Retinal pigment epithelial cell (primary cell): ENCODE measurements at places on chromosomes 1 and 21.
A peak's percentile ranks its signal among the peaks of the same experiment; 100 is the strongest.

DNA sequence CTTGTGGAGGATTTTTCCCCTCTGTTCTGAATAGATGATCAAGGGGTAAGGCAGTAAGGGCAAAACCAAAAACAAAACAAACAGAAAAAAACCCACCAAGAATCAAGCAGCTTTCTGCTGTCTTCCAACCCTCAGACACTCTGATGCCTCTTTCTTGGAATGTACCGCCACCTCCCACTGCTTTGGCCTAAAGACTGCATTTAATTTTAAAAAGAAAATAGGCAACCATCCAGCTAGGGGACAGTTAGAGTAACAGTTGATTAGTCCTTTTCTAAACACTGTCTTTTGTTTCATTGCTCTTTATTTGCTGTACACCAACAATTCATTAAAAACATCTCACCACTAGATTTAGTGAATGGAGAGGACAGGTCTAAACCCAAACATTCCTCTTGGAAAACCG is 21.5 kb downstream of the WLS start:
- no peak for DNase-seq

- DNase-seq: peak; percentile 84
These were observed 15.1 kb upstream of the PADI3 start for GRCh38 chr1:17233675-17234320.

GRCh38 chr1:226688808-226689207 is 50.3 kb downstream of the ITPKB start:
- no peak for DNase-seq

- DNase-seq: no peak
These were observed 11.6 kb downstream of the RNF223 start for GRCh38 chr1:1062348-1063163.

- DNase-seq: no peak
These were observed 14.7 kb downstream of the PDXK start for GRCh38 chr21:43733529-43734071.

DNA sequence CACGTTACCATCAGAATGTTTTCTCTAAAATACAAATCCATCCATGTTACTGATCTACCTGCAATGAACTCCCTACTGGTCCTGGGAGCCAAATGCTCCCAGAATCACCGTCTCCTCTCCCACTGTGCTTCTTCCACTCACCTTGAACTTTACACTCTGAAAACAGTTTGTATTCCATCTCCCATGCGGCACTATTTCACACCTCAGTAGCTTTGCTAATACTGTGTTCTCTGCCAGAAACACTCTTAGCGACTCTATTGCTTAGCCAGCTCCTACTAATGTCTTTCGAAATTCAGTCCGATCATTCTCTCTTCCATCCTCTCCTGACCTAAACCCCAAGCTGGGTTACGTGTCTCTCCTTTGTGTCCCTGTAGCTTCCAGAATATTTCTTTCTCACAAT is 284.4 kb upstream of the DUSP10 start:
- DNase-seq: no peak

DNA sequence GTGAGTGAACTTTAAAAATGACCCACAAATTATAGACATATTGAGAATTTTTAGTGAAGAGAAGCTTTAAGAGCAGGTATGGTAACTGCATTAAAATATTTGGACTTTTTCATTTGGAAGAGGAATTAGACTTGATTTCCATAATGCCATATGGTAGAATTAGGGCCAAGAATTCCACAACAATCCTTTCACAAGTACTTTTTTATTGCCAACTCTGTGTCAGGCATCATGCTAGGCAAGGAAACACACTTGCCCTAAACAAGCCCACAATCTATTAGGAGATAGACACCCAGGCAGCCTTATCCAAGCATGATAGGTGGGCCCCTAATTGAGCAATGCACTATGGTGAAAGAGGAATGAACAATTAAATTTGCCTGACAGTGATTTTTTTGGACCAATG is 353.0 kb downstream of the TGFB2 start:
- DNase-seq: no peak

DNA sequence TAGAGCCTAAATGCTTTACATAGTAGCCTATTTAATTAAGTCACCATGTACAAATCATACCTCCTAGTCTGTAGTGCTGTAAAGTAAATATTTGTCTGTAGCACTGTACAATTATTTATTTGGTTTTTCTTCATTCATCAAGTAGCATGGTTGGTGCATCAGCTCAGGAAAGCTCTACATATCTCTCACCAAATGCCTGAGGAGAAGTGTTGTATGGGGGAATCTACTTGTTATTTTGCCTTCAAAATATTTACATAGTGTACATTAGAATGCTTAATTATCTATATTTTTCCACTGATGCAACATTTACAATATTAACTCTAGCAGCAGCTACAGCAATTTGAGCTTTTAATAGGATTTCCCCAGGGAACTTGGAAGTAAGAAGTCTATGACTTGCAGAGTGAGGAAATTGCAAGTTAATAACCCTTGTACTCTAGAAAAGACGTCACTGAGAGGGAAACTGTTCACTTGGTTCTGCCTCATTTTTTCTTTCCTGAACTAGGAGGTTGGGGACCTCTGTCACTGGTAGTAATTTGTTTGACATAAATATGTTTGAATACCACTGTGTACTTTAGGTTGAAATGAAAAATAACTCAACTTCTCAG is 207.4 kb downstream of the PDE4B start:
- DNase-seq: no peak

GRCh38 chr1:236058141-236058934 is 6.6 kb downstream of the NID1 start:
- no peak for DNase-seq

DNA sequence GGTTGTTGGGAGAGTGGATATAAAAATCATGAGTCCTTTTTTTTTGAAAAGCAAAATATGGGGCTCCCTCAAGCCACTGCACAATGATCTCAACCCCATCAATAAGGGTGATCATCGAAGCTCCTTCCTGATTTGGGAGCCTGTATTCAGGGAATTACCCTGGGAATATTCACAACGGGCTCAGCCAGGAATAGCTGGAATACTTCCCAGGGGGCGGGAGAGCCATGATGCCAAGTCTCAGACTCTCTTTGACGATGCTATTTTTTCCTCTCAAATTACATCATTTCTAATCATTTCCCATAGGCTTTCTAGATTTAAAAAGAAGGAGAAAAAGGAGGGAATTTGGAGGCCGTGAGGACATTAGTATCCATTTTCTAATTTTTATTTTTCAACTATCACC is 18.4 kb downstream of the OLIG1 start:
- no peak for DNase-seq

DNA sequence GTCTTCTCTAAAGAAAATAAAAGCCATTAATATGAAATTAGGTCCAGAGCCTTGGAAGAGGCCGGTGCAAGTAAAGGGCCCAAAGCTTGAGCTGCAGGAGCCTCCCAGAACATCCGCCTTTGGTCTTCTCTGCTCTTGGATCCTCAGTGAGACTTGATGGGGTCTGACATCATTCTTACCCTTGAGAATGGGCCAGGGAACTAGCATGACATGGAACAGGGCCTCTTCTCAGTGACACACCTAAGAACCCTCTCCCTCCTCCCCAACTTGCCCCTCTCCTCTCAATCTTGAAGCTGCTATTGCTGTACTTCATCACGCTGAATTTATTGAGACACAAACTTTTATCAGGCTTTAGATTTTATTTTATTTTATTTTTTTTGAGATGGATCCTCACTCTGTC is 40.3 kb upstream of the SRSF10 start:
- DNase-seq: no peak

GRCh38 chr21:45297329-45297728 is 9.6 kb upstream of the POFUT2 start:
- DNase-seq: no peak

DNA sequence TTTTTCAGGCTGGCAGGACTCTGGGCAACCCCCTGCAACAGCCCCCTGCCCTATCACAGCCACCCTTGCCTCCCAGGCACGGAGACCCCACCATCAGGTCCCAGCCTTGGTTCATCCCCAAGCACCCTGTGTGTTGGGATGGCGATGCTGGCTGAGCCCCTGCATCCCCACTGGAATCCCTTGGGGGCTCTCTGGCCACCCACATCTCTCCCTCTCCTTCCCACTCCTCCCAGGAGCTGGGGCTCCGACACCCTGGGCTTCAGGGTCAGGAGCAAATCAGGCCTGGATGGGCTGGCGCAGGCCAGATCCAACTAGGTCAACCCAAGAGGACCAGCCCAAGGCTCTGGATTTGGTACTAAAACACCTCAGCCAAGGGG is 25.9 kb downstream of the COL6A1 start:
- DNase-seq: no peak

DNA sequence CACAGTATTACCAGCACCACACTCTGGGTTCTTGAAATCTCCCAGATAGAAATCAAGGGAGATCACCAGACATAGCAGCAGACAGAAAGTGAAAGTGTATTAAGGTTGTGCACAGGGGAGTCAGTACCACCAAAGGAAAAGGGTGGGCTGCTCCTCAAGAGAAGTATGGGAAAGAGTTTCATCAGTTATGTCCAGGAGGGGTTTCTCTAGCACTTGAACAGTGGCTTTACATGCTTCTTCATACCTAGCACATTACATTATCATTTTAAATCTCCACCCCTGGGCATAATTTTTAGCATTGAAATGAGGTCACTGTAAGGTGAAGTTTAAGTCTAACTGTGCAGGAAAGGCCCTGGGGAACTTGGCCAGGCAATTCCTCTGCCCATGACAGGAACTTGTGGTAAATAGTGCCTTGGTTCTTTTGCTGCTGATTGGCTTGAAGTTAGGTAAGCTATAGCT is 601.0 kb downstream of the NUF2 start:
- DNase-seq: no peak

DNA sequence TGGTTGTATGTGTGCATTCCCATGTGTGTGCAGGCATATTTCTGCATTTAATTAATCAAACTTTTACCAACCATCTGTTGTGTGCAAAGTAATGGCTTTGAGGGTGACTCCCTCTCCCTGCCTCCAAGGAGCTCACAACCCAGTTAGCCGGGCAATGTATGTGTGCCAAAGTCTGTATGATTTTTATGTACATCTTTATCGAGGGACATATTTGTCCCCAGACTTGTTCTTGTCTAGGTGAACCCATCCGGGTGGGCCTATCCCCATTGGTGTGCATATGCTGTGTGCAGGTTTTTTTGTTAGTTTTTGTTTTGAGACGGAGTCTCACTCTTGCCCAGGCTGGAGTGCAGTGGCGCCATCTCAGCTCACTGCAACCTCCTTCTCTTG is 1.8 kb downstream of the SYTL1 start:
- no peak for DNase-seq

DNA sequence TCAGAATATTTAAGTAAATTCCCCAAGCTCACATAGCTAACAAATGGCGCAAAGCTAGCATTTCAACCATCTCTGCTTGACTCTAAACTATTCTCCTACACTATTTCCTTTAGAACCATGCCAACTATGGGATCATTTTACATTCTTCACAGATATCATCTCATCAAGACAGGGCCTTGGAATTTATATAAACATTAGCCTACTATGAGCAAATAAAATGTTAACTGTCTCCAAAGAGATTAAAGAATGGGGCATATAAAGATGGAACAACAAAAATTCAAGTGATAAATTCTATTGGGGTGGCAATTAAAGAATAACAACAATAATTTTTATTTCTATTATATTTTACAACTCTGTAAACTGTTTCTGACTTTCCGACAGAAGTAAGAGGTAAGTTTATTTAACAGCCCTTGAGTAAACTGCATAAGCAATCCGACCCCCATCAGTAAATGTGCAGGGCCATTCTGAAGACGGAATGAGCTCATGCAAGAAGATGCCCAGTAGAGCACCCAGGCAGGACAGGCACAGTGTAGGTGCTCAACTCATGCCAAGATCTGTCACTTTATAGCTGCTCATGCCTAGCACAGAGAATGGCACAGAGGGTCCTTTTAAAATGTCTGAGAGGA is 261.9 kb downstream of the VAV3 start:
- DNase-seq: no peak

GRCh38 chr1:43936431-43937151 is 3.0 kb downstream of the ARTN start:
- DNase-seq: no peak

- no peak for DNase-seq
These were observed 31.1 kb downstream of the LHX8 start for GRCh38 chr1:75165264-75165663.

DNA sequence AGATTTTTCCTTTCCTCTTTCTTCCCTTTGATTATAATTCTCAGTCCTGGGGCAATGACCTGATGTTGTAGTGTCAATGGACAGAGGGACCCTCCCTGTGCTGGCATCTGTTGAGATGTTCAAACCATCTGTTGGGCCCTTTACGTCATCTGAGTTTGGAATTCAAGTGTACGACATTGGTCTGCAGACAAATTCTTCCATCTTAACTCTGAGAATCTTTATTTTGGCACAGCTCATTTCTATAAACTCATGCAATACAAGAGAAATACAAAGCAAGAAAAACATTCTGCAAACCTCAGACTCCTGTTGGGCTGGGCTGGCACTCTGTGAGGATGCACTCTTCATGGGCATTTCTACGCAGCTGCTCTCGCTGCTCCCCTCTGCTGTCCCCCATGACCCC is 54.2 kb downstream of the IFI44 start:
- DNase-seq: no peak

DNA sequence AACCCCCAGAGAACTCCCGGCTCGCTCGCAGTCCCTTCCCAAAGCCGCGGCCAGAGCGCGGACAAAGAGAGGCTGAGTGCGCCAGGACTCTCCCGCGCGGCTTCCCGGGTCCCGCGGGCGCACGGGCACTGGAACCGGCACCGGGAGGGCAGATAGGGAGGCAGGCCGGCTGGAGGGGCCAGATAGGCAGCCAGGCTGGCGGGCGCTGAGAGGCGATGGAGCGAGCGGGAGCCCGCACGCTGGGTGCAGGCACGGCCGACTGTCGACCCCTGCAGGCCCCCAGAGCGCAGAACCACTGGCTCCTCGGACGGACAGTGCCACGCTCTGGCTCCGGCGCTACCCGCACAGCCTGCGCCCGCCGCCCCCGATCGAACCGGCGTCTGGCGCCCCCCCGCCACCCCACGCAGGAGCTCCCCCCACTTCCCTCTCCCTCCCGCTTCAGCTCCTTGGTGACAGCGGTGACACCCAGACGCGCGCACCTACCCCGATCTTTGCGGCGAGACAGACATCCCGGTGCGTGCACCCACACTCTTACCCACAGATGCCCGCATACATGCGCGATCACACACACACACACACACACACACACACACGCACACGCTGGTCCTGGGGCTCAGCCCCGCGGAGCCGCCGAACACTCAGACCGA is 534 bp downstream of the SLC6A9 start:
- DNase-seq: no peak

GRCh38 chr1:114330451-114330983 is 176.8 kb upstream of the SYT6 start:
- DNase-seq: no peak

DNA sequence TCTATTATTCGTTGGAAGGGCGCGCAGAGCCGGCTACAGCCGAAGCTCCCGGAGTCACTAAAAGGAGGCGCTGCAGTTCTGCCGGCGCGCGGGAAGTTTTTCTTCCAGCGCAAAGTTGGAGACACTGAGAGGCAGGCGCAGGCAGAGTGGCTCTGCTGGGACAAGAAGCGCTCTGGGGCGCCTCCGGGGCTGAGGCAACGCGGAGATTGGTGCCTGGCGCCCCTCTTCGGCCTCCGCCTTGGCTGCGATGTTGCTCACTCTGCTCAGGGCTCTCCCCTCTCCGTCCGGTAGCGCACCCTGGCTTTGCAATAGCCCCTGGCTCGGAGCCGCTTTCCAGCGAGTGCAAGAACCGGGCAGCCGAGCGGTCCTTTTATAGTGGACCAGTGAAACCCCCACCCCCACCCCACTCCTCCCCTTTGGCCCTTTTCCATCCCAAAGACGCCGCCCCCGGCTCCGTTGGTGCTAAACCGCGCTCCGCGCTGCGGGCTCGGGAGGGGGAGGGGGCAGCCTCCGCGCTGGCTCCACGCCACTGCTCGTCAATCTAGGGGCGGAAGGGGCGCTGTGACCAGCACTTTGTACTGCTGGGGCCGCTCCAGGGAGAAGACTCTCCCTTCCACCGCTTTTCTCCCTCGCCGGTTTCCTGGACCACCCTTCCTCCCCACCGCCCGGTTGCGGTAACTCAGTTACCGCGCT is at the start of gene ADAMTS1:
Gene ADAMTS1, minus strand, starts transcription at position 344 of the 693 bp plus-strand sequence. CDS start 455 bp downstream, outside the sequence.
- DNase-seq: no peak
